Activated T-helper 1 cell treated with Interleukin-2 at 50 U/mL for 16 hours (primary cell): ENCODE measurements at places on chromosomes 5 and 9.

GRCh38 chr9:133664173-133665050, 28.2 kb downstream of the DBH start:
- DNase-seq: no peak

- DNase-seq: no peak
Observed at GRCh38 chr9:127575875-127576778, 36.0 kb upstream of the STXBP1 start.

GRCh38 chr9:113375057-113376023, 1.4 kb downstream of the HDHD3 start:
- DNase-seq: no peak

- DNase-seq: no peak
Observed at GRCh38 chr5:142446960-142447279, 122.1 kb upstream of the SPRY4 start.

- no peak for DNase-seq
Observed at GRCh38 chr9:95142728-95143127, 174.8 kb downstream of the FANCC start.

- no peak for DNase-seq
Observed at GRCh38 chr5:53425687-53426511, 54.5 kb upstream of the FST start.

- DNase-seq: no peak
Observed at GRCh38 chr5:138706655-138707480, 46.4 kb upstream of the CTNNA1 start.

DNA sequence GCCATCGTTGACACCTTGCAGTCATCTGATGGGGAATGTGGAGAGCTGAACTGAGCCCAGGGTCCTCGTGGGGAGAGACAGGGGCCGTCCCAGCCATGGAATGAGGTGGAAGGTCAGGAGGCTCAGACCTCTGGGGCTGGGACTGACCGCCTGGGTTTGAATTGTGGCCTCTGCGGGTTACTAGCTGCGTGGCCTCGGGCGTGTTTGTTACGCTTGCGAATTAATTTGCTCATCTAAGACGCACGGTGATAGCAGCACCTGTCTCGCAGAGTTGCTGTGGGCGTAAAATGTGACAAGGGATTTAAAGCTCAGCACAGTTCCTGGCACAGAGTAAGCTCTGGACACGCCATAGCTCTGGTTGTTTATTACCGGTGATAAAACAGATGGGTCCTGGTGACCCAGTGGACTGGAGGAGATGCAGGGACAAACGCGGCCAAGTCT, 19.4 kb upstream of the DAB2IP start:
- no peak for DNase-seq

DNA sequence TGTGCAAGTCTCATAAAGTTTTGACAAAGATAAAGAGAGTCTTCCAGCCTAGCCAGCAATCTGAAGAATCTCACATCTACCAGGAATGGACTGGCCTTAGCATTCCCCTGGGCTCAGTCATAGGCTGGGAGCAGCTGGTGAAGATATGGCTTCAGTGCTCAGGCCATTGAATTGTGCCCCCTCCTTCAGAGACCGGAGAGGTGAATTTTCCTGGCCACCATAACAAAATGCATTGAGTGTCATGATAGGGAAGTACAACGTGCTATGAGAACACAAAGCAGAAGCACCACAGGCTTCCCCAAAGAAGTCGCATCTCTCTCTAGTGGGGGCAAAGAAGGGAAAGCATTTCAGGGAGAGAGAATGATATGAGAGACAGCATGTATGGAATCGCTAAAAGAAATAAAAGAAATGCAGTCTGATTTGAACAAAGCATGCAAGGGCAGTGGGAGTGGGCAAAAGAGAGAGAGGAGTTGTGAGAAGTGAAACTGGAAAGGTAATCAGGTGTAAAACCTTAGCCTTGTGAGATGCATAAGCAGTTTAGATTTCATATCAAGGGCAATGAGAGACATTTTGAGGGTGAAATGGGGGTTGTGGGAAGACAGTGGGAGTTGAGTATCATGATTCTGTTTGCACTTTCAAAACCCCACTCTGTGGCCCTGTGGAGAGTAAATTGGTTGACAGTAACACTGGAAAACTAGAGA, 57.1 kb upstream of the NMUR2 start:
- DNase-seq: no peak

- no peak for DNase-seq
Observed at GRCh38 chr5:96501991-96502646, 69.1 kb upstream of the PCSK1 start.
